ENCODE measurements at places on chromosomes 6 and 20.

GRCh38 chr20:62136283-62137091, 6.7 kb downstream of the PSMA7 start:
- no peak for DNase-seq

DNA sequence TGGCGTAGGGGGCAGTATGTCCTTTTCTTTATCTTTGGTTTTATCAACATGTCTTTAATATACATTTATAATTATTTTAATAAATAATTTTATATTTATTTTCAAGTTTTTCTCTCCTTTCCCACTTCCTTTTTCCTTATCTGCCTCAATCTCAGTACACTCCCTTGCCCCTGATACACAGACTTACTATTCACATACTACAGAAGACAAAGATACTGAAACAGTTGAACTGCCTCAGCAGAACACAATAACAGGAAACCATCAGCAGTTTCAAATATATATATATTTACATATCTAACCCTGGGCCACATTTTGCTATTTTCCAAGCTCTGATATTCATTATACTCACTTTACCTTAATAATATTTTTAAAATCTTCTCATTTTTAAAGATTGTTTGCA, 19.8 kb downstream of the IBTK start:
- no peak for DNase-seq

GRCh38 chr6:157281570-157281969, 41.7 kb downstream of the TMEM242 start:
- no peak for DNase-seq

- DNase-seq, result no peak
Observed at GRCh38 chr20:44188752-44189151, 1.8 kb upstream of the JPH2 start.

DNA sequence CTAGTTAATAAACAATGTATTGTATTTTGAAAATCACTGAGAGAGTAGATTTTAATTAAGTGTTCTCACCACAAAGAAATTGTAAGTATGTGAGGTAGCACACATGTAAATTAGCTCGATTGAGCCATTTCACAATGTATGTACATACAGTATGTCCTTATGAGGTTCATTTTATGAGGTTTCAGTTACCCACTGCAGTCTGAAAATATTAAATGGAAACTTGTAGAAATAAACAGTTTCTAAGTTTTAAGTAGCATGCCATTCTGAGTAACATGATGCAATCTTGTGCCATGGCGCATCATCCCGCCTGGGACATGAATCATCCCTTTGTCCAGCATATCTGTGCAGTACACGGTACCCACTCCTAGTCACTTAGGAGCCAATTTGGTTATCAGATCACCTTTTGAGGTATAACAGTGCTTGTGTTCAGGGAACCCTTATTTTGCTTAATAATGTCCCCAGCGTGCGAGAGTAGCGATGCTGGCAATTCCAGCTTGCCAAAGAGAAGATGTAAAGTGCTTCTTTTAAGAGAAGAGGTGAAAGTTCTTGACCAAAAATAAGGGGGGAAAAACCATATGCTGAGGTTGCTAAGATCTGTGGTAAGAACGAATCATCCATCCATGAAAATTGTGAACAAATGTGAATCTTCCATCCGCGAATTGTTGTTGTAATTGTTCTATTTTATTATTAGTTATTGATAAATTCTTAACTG, 64.7 kb downstream of the KCNS1 start:
- DNase-seq, result no peak

DNA sequence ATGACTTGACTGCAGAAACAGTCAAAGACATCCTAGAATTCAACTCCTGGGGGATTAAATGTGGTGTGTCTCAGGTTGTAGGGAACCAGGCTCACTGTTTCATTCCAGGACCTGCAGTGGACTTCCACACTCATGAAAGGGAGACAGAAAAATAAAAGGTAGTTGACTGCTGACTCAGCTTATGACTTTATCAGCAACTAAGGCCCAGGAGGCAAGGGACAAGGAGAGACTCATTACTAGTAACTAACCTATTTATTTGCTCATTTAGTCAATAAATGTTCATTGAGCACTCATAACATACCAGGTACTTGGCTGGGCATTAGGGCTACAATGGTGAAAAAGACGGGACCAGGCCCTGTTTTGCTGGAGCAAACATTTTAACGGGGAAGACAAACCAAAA, 2.9 kb downstream of the ZSCAN31 start:
- DNase-seq, result no peak

- no peak for DNase-seq
Observed at GRCh38 chr6:15110726-15111354, 135.0 kb upstream of the JARID2 start.

DNA sequence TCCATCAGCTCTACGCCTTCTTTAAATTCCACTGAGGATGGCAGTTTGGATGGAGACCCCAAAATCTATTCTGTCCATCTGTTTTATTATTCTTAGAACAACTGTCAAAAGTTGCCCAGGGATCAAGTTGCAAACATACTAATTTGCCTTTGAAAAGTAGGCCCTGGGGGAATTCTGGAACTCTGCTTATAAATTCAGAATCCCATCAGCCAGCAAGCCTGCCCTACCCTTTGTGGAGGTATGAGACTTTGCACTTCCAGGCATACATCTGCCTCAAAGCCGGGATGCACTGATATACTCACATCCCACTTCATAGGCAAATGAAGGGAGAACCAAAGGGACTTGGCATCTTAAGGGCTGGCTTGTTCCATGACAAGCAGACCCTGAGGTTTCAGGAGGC, 93.6 kb downstream of the INSM1 start:
- DNase-seq, result no peak

DNA sequence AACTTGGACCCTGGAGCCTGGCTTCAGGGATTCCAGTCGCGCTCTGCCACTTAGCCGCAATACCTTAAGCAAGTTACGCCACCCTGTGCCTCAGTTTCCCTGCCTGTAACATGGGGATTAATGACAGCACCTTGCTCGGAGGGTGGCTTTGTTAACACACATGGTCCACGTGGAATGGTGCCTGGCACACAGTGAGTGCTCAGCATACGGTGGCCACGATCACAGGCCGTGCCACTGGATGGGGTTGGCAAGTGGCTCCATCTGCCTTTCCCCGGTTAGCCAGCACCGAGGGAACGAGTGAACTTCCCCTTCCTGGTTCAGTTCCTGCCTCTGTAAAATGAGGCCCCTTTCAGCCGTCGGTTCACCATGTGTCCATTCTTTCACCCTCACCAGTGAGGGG, 17.2 kb downstream of the C6orf132 start:
- no peak for DNase-seq

GRCh38 chr20:18702736-18703135, 110.8 kb upstream of the SCP2D1 start:
- no peak for DNase-seq

DNA sequence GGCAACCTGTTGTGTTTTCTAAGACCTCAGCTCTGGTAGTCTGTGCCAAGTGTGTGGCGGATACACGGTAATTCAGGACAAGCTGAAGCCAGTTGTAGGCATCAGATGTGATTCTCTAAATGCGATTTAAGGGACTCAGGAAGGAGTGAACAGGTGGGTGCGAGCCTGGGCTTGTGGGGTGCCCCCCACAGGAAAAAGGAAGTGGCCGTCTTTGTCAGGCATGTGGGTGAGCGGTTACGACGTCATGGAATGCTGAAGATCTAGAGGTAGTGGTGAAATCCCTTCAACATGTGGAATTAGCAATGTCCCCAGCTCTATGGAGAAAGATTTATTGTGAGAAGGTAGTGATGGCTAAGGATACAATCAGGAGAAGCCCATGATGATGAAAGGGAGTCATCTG, 95.1 kb upstream of the EXOC2 start:
- no peak for DNase-seq

- DNase-seq, result no peak
Observed at GRCh38 chr6:3791526-3792203, 40.2 kb upstream of the PXDC1 start.

- no peak for DNase-seq
Observed at GRCh38 chr6:30100585-30101443, 12.1 kb downstream of the TRIM31 start.

DNA sequence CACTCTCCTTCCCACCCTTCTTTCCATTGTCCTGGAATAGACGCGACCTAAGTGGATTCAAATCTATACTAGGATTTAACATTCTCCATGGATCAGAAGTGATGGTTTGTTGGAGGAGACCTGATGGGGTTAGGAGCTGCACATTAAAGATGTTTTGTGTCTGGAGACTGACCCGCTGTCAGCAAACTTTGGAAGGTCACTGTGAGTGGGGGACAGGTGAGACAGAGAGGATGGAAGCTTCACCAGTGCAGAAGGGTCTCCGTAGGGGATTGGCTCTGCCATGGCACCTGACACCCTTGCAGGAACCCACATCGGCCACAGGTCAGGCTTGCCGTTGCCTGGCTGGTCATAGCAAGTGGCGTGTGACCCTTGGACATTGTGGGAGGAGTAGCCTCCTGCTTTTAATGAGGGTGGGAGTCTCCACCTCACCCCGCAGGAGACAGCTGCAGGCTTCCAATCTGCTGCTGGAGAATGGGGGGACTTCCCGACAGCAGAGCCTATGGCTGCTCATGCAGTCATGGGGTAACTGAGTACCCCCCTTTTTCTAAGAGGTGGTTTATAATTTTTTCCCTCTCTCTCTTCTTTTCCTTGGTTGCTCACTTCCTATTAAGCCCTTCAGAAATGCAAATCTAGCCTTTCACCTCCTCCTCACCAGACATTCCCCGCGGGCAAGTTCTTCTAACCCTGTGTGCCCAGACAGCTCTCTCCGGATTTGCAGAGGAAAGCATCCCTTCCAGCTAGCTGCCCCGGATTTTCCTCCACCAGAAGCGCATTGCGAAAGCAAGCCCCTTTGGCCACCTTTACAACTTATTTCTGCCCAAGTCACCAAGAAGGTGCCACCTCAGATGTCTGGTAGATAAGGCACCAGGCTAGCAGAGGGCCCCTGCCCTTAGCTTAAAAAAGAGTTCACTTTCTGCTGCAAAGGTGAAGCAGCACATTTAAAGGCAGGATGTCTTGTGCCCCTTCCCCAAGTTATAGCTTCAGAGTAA, 53.5 kb downstream of the DACT2 start:
- DNase-seq, result no peak
